ENCODE measurements at places on chromosomes 4 and X.

DNA sequence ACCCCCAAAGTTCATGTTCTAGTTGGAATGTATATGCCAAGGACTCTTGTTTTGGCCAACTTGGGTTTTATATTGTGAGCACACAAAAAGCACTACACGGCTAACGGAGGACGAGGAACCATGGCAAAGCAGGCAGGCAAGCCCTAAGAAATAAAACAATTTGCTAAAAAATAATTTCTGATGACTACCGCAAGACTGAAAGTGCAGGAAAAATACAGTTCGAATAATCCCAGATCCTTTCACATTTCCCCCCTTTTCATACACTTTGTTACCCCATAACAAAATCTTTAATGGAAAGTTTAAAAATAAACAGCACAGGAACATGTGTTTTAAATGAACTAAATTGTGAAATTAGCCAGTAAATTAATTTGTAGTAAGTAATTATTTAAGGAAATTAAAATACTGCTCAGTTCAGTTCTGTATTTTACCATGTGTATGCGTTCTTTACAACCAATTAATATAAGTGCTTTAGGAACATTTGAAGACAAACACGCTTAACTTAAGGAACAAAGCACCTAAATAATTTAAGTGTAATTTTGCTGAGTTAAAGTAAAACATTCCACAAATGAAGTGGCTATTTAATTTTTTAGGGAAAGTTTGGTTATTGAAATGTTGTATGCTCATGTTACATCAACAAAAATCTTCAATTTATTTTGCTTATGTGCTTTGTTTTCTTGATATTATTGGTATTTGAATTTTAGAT lies 12.4 kb upstream of the PITX2 start:
- DNase-seq, result no peak

DNA sequence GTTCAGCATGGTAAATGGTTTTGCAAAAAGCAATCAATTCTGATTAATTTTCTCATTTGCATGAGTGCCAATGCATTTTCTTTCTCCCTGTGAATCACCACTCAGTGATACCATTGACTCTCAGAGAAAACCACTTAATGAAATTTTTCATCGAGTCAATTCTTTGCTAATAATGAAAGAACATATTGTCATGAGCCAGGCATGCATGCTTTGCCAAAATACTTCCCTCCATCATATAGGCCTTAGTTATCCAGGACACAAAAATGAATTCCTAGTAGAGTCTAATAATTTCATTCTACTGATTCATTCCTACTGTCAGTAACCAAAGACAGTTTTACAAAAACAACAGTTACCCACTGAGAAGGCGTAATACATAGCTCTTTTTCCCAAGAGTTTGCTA lies 680.0 kb downstream of the TRIML1 start:
- DNase-seq, result no peak

DNA sequence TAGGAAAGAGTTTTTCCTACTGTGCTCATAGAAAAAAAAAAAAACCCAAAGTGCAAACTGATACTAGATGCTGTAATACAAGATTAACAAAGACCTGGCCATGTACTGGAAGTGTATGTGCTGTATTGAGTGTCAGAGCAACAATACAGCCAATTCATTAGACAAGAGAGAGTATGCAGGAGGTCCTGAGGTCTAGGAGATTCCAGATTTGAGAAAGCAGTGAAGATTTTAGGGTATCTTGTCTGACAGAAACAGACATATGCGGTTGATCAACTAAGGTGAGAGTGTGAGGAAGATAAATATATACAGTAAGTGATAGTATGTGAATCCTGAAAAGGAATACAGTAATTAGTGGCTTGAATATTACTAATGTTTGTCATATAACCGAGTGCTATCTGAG lies 3.0 kb downstream of the GPR174 start:
- no peak for DNase-seq

DNA sequence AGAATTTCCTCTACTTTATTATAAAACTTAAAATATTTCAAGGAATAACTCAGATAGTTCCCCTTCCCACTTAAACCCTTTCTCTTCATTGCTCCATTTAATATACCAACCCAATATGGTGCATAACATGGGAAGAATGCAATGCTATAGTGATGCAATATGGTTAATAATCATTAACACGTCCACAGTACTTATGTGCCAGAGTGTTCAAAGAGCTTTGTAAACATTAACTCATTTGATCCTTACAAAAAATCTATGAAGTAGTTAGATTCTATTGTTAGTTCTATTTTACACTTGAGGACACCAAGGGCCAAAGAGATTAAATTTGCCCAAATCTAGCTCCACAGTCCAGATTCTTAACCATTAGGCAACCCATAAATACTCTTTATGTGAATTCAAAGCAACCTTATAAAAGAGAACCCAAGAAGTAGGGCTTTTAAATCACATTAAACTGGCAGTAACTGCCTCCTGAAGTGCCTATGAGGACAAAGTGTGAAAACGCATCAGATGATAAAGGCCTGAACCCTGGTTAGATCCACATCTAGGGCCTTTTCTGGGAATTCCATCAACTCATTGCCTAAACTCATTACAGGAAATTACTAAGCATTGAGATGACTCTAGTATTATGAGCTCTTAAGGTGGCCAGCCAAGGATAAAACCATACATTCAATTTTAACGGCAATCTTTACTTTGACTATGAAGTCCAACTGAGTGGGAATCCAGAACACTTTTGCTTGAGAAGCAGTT lies 94.3 kb downstream of the AREG start:
- no peak for DNase-seq

GRCh38 chrX:66046612-66047235 lies 6.8 kb upstream of the VSIG4 start:
- DNase-seq, result no peak

DNA sequence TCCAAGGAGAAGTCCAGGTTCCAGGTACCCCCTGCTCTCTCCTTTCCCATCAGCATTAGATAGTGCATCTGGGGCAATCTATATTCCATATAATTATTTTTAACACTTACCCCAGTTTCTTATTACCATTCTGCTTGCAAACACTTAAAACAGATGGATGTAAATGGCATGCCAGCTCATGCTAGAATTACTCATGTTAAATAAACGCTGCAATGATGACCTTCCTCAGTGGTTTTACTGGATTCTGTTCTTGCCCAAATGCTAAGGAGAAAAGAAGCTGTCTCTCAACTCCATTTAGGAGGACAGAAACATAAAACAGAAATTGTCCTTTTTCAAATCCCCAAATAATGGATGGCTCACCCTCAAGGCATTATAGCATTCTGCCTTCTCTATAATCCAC lies 161.1 kb downstream of the NLGN4X start:
- DNase-seq, result no peak

- DNase-seq, result no peak
These were observed 125.0 kb downstream of the ARHGAP6 start for GRCh38 chrX:11540532-11541377.

GRCh38 chr4:10722957-10723356 lies 38.4 kb upstream of the CLNK start:
- DNase-seq, result no peak

GRCh38 chrX:68728186-68728585 lies 80.7 kb downstream of the STARD8 start:
- DNase-seq, result no peak

GRCh38 chr4:135365065-135365464 lies 1163.5 kb upstream of the PABPC4L start:
- no peak for DNase-seq

DNA sequence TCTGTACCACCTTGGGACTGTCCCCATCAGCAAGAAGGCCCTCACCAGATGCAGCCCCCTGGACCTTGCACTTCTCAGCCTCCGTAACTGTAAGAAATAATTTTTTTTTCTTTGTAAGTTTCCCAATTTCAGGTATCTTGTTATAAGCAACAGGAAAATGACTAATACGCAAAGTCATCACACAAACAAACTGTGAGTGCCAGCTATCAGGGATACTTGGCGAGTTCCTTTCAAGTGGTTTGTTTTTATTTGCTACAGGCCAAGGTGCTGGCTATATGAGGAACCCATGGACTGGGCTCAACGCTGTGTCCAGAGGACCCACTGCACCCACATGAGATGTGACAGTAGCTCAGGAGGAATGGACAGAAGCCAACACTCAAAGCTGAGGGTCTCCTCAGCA lies 11.5 kb upstream of the GPM6B start:
- DNase-seq, result no peak

- DNase-seq, result no peak
These were observed 103.3 kb upstream of the RBPJ start for GRCh38 chr4:26217481-26217880.

DNA sequence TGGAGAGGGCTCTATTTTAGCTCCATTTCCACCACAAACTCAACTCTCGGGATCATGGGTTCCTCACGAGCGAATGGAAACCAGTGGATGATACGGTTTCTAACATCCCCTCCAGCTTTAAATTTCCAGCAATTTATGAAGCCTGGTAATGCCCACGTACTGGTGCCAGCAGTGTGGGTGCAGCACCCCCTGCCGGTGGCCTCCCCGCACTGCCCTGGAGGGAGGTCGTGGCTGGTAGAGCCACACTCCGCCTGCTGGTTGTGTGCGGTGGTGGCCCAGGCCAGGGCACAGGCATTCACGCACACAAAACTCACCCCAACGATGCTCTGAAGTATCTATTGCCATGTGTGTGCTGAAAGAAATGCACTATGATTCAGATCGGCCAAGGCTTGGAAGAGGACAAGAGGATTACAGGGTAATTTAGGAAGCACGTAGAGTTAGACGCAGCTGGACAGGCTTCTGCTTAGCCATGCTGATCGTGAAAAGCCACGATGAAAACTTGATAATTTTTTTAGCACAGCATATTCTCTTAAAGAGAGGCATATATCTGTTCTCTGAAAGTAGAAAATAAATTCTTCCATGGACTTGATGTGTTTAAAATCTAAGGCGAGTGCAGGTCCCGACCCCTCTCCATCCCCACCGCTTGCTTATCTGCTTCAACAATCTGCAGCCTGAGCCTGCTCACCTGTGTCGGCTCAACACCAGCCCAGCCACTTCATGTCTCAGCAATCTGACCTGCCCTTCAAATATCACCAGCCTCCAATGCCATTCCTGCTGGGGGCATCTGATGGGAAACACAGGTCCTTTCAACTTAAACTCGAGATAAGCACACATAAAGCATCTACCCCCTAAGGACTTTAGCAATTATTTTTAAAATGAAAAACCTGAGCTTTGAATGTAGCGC lies 59.1 kb downstream of the SCD5 start:
- no peak for DNase-seq

- no peak for DNase-seq
These were observed 73.2 kb upstream of the BCOR start for GRCh38 chrX:40170830-40171512.

DNA sequence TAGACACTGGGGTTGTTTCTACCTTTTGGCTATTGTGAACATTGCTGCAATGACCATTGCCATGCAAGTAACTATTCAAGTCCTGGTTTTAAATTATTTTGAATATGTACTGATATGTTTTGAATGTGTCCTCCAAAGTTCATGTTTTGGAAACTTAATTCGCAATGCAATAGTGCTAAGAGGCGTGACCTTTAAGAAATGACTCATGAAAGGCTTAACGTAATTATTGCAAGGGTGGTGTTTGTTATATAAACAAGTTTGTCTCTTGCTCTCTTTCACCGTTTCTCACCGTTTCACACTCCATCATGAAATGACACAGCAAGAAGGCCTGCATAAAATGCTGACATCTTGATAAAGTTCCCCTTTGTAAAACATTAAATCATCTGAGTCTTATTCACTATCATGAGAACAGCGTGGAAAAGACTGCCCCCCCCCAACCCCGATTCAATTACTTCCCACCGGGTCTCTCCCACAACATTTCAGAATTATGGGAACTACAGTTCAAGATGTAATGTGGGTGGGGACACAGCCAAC lies 506.9 kb upstream of the FAM47C start:
- DNase-seq, result no peak

DNA sequence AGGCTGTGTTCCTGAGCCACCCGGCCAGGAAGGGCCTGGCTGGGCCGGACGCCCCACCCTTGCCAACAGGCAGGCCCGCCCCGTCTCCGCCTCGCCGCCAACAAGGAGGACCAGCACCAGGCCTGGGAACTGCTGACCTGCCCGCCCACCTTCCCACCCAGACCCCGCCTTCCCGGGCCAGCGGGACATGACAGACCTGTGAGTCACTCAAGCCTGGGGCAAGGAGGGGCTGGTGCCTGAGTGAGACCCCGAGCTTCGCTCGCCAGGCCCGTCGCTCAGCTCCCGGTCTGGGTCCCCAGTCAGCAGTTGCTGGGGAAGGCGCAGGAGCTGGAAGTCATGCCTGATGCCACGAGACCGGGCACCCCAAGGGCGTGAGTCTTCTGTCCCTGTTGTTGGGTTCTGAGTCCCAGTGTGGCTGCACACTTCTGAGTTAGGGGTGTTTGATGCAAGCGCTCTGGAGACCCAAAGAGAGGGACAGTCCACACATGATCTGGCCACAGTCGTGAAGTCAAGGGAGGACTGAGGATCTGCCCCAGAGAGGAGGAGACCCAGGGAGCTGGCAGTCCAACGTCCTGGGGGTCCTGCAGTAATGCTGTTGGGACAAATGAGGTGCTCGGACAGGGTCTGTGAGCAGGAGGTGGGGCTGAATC lies at the start of gene DNASE1L1:
Gene DNASE1L1 (minus strand): TSS at position 33 of the 650 bp plus-strand sequence. CDS start 3,686 bp downstream, outside the sequence.
- no peak for DNase-seq

DNA sequence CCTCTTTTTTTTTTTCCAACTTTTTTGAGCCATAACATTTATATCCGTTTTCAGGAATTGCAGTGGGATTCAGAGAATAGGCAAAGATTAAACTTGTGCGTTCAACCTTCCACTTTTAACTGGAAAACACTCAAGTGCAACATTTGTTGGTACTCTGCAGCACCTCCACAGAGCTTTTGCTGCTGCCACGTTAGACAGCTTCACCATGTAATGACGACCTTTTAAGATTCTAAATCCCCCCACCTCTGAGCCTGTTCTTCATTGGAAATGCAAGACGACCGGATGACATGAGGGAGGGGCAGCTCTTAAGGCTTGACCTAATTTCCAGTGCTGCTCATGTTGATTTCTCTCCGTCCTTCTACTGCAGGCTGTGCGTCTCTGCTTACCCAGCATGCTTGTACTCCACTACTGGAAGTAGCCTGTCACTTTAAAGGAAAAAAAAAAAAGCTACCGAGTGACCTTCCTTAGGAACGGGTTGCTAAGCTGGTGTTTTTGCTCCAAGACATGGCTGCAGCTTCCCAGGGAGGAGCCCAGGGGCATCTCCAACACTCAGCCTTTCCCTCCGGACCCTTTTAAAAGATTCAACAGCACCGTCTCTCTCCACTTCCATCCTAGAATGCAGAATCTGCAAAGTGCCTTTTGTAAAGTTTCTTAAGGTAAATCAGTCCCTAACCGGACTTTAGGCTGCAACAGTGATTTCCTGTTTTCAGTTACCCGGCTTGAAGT lies at the start of gene CC2D2A:
Gene CC2D2A (plus strand): TSS at position 481 of the 726 bp plus-strand sequence. CDS start 6,051 bp downstream, outside the sequence.
- no peak for DNase-seq

DNA sequence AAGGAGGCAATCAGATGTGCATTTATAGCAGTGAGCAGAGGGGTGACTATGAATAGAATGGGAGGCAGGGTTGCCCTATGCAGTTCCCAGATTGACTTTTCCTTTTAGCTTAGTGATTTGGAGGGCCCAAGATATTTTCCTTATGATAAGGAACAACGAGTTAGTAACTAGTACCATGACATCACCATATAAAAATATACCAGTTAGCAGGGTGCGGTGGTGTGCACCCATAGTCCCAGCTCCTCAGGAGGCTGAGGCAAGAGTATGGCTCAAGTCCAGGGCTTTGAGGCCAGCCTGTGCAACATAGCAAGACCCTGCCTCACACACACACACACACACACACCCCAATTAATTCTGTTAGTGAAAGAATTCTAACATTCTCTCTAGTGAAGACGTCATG lies 53.0 kb downstream of the IL13RA2 start:
- no peak for DNase-seq

- no peak for DNase-seq
These were observed 1255.7 kb downstream of the ADGRL3 start for GRCh38 chr4:62455871-62456270.

GRCh38 chr4:57168982-57169381 lies 58.8 kb upstream of the IGFBP7 start:
- DNase-seq, result no peak

- DNase-seq, result no peak
These were observed 200.8 kb downstream of the SPATA18 start for GRCh38 chr4:52251864-52252263.
